Amniotic epithelial cell (primary cell): ENCODE measurements at places on chromosomes 13 and 19.
A peak's percentile ranks its signal among the peaks of the same experiment; 100 is the strongest.

DNA sequence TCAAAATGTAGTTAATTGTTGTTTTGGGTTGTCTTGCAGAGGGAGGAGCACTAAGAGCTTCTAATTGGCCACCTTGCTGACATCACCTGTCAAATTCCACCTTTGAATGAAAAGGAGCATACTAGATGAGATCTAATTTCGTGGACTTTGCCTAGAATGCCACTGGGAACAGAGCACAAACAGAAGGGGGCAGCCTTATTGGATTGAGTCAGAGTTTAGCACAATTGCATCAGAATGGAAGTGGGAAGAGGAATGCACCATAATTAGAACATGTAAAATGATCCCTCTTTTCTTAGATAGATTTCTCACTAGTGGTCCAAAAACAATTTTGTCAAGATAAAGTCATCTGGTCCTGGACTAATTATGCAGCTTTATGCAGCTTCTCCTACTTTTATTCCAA lies 1552.2 kb downstream of the PCDH9 start:
- peak; percentile 25 for DNase-seq

GRCh38 chr13:92954746-92955145 lies 271.9 kb upstream of the GPC6 start:
- peak; percentile 19 for DNase-seq

- peak; percentile 44 for DNase-seq
These were observed 111.9 kb downstream of the KCNRG start for GRCh38 chr13:50126993-50127725.

- DNase-seq, result no peak
These were observed 9.4 kb downstream of the GARRE1 start for GRCh38 chr19:34263745-34264237.

DNA sequence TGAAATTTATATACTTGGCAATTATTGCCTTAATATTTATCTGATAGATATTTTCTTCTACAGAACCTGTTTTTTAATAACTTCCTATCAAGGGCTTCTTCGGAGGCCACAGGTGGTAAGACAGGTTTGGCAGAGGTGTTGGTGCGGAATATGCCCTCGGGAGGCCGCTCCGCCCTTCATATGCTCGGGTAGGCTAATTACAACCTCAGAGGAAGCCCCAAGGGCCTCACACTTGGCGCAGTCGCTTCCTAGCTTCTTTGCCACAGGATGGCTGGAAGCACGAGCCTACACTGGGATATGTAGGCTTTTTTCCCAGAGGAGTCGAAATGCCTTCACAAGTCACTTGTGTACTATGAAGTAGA lies 68.8 kb downstream of the LMO7 start:
- DNase-seq, result no peak

DNA sequence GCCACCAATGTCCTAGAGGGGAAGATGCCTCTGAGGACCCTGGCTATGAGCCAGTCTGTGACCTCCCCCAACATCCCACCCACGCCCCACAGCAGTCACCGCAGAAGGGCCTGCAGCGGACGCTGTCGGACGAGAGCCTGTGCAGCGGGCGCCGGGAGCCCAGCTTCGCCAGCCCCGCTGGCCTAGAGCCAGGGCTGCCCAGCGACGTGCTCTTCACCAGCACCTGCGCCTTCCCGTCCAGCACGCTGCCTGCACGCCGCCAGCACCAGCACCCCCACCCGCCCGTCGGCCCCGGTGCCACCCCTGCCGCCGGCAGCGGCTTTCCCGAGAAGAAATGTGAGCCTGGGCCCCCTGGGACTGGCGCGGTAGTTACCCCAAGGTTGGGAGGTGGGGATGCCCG lies 30.6 kb downstream of the DPF1 start:
- DNase-seq, result no peak

GRCh38 chr19:48499316-48500090 lies 12.1 kb downstream of the LMTK3 start:
- no peak for DNase-seq

GRCh38 chr19:57438925-57439324 lies 3.8 kb downstream of the ZNF749 start:
- no peak for DNase-seq

GRCh38 chr13:98977568-98978265 lies at the start of gene DOCK9:
Gene DOCK9 (minus strand): TSS chr13:98978064. CDS start chr13:98977909, 155 bp downstream.
- DNase-seq, result peak; percentile 76

DNA sequence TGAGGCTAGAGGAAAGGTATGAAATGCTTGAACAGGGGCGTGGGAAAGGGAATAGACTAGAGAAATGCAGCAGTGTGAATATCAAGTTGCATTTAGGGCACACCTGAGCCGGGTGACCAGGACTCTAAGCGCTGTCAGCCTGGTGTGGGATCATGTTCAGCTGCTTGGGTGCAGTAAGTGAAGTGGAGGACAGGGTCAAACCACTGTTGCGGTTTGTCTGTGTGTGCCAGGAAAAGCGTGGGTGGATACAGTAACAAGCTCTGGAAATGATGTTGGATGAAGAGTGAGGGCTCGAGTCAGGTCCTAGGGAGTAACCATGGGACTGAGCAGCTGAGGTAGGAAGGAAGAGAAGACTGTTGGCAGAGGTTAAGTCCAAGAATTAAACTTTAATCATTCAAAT lies 15.8 kb downstream of the DGKH start:
- peak; percentile 91 for DNase-seq

DNA sequence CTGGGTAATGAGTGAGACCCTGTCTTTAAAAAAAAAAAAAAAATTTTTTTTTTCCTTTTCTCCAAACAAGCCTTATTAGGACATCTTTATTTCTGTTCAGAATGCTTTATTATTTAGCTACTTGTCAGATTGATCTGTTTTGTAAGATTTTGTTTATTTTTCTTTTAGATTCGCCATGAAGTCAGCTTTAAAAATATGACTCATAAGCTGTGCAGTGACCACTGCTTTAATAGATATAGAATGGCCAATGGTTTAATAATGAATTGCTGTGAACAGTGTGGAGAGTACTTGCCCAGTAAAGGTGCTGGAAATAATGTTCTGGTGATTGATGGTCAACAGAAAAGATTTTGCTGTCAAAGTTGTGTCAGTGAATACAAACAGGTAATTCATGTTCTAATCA lies 47.7 kb downstream of the ZMYM2 start:
- peak; percentile 46 for DNase-seq
